ENCODE measurements at places on chromosomes 4 and X.

GRCh38 chr4:55547466-55547770 is 709 bp upstream of the CLOCK start:
- DNase-seq: no peak

GRCh38 chrX:132483488-132483887 is 5.3 kb downstream of the MBNL3 start:
- DNase-seq: no peak

GRCh38 chr4:78618436-78618835 is 66.9 kb downstream of the ANXA3 start:
- DNase-seq: no peak

DNA sequence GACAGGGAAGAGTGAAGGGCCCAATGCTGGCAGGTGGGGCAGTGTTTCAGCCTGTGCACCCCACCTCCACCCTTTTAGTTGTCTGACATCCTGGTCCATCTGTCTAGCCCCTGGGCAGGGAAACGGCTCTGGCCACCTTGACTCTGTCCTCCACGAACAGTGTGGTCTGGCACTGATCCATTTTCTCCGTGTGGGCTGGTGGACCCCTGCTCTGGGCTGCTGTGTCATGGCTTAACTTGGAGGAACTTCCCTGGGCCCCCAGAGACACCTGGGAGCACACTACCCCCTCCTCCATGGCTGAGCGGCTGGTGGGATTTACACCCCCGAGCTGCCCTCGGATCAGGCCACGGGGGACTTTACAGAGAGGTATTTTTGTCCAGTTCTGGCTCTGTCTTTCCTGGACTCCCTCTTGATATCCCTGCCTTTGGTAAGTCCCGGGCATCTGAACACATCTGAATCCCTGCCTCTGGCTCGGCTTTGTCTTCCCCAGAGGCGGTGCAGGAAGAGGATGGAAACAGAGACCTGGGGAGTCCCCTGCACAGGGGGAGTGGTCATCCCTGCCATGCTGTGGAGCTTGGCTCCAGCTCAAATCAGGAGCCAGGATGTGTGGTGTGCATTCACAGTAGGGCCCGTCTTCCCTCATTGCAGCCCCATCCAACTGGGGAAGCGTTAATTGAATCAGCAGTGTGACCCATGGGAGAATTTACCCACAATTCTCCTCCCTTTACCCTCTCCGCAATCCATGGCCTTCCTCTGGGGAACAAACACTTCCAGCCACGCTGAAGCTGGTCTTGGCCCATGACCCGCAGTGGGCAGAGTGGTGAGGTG is 6.3 kb upstream of the NKX1-1 start:
- DNase-seq: peak; percentile 28

- DNase-seq: no peak
Measured at GRCh38 chr4:83331956-83332355, 2.7 kb downstream of the HPSE start.

DNA sequence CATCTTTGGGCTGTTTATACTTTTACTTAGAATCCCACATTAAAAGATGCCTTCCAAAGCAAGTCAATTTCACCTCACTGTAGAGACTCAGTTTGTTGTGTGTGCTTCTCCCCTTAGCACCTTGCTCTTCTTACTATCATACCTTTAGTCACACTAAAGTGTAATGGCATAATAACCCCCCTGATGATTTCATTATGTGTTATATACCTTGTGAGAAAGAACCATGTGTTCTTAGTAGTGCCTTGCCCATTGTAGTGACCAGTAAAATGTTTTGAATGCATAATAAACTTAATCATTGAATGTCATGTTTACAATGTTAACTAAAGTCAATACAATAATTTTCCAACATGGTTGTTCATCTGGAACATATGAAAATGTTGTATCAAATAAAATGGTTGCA is 1621.9 kb downstream of the PCDH7 start:
- DNase-seq: no peak

- no peak for DNase-seq
Measured at GRCh38 chr4:27692868-27693634, 832.4 kb downstream of the STIM2 start.

DNA sequence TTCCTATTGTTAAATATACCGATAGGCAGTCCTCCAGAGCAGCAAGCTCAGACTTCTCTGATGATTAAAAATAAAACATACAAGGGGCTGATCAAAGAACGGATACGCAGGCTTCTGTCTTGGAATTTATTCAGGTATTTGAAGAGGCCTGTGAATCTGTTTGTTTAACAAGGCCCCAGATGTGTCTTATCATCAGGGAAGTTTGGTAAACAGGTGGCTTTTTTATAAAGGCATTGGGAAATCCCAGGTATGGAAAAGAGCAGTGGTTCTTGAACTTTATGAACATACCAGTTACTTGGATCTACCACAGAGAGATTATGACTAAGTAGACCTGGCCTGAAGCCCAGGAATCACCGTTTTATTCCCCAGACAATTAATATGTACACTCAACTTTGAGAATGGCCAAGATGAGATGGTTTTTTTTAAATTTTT is 47.9 kb downstream of the SOWAHB start:
- DNase-seq: no peak

- no peak for DNase-seq
Measured at GRCh38 chr4:159685340-159686092, 582.6 kb downstream of the RAPGEF2 start.
